ENCODE measurements at places on chromosomes 12 and 14.

GRCh38 chr12:53051058-53051880 lies 1.4 kb downstream of the TNS2 start:
- peak; percentile 97 for DNase-seq

DNA sequence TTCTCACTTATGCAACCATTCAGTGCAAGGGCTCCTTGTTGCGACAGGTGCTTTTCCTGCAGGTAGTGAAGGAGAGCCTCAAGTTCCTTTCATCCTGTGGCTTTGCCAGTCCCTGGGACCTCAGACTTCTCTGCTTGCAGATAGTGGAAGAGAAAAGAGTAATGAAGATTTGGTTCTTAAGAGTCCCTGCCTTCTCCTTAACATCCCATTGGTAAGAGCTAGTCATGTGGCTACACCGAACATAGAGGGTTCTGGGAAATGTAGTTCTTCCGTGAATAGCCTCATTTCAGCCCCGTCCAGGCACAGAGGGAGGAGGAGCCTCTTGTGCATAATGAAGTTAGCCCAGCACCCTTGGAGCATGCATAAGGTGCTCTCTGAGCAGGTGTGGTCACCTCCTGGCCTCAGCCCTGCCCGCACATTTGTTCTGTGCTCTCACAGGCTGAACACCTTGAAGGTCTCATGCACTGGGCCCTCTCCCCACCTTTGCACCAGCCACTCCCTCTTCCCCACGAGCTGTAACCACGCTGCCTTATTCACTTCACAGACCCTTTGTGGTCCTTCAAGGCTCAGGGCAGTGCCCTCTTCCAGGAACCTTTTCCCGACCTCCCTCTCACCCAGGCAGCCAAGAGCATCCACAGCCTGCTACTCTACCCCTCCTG lies 134.0 kb downstream of the BCL11B start:
- DNase-seq = peak; percentile 34

- no peak for DNase-seq
Observed at GRCh38 chr14:70108419-70108818, 80.3 kb downstream of the SLC8A3 start.

GRCh38 chr14:33634631-33635030 lies 316.2 kb downstream of the EGLN3 start:
- DNase-seq = no peak

GRCh38 chr14:29716150-29716549 lies 211.5 kb downstream of the PRKD1 start:
- no peak for DNase-seq

DNA sequence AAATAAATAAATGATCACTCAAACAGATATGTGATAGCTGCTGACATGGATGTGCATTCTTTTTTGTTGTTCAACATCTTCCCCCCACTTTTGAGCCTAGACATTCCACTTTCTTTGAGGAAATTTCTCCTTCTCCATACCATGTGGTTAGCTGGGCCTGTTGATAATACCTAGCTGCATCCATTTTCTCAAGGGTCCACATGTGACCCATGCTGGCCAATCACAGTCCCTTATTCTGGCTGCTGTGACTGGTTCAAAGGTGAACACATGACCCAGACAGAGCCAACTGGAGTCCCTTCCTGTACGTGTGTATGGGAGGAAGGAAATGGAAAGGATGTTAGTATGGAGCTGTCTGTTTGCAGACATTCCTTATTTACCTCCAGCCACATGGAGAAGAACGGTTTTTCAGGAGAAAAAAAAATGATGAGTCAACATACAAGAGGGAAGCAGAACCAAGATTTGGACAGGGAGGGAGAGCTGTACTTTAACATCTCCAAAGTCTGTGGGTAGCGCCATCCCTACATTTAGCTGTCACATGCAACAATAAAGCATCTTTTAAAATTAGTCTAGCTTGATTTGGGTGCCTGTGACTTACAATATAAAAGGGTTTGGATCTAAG lies 391.7 kb upstream of the TBX3 start:
- DNase-seq = no peak

GRCh38 chr12:105479710-105480109 lies 149.2 kb downstream of the C12orf75 start:
- no peak for DNase-seq

DNA sequence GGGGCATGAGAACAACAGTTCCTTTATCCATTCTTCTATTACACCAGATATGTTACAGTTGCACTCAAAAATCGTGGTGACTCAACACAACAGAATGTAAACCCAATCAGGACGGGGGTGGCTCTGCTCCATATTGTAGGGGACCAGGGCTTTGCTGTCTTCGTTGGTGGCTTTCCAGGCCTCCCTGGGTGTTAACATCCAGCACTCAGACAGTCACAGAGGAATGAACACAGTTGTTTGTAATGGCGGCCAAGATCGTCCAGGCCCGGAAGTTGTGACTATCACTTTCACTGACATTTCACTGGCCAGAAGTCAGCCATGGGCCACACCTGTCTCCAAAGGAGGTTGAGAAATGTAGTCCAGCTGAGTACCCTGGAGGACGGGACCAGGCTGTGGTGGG lies 204.1 kb downstream of the CACNA1C start:
- DNase-seq = no peak

DNA sequence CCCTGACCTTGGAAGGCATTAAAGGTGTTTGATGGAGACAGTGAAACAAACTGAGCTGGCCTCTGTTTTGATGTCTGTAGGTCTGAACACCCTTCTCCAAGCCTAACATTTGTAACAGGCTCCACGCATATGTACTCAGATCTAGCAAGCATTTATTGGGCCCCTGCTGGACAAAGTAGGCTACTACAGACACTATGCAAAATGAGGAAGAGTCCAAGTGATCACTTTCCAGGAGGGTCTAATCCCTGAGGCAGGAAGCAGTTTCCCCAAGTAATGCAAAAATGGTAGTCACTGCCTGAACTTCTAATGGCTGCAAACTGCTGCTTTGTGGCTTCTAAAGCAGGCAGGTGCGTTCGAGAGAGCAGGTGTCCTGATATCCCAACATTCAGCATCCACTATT lies 405.8 kb downstream of the MED13L start:
- DNase-seq = no peak

DNA sequence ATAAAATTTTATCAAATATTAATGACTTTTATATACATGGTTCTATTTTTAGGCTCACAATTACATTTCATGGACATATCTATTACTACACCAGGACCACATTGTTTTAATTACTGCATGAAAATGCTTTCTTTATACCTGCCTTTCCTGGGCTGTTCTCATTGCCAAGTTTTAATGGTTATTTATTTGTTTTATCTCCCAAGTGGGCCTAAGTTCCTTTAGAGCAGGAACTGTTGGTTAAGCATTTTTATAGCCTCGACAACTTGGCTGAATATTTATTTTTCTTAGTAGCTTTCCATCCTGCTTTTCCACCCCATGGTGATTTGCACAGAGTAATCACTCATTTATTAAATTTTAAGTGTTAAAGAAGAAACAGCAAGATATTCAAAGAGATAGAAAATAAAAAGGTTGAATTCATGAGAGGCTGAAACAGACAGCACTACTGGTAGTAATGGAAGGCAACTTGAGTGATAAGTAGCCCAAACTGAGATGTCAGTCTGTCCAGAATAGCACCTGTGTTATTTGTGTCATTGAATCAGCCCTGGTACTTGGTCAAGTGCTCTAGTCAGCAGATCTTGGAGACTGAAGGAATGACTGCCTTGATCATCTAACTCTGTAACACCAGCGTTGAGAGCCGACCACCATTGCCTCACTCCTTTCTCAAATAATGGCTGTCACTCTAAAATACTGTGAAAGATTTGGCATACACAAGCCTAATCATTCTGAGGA lies 119.1 kb upstream of the EGLN3 start:
- DNase-seq = no peak

GRCh38 chr14:69044965-69045555 lies 66.0 kb upstream of the ACTN1 start:
- no peak for DNase-seq

Measured in tibial artery (tissue), 4 donors.